MV-4-11 (cell line): ENCODE measurements at places on chromosomes 4 and X.

GRCh38 chrX:154428176-154429171, at the start of gene ATP6AP1:
ATP6AP1 (plus strand) TSS chrX:154428677; CDS start chrX:154428693, 16 bp downstream.
- DNase-seq, result peak; percentile 90

DNA sequence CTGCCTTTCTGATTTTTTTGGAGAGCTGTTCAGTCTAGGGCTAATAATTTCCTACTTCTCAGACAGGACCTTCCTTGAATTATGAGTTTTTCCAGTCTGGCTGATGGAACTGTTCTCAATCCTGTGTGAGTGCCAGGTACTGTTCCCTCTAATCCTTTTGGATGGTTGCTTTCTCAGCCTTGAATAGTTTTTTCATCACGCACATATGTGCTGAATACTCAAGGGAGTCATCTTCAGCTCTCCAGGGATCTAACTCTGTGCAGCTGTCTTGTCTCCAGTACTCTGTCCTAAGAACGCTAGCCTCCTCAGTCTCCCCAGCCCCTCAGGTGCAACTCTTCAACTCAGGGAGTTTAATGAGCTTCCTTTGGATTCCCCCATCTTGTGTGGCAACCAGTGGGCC, 93.2 kb downstream of the GASK1B start:
- no peak for DNase-seq

DNA sequence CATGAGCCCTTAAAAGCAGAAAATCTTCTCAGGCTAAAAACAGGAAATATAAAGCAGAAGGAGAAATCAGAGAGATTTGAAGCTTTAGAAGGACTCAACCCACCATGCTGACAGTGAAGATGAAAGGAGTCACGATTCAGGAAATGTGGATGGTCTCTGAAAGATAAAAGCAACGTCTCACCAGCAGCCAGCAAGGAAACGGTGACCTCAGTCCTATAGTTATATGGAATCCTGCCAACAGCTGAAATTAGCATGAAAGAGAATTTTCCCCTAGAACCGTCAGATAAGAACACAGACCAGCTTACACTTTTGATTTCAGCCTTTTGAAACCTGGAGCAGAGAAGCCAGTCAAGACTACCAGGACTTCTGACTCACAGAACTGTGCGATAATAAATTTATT, 715.7 kb upstream of the HTR2C start:
- DNase-seq, result peak; percentile 54

DNA sequence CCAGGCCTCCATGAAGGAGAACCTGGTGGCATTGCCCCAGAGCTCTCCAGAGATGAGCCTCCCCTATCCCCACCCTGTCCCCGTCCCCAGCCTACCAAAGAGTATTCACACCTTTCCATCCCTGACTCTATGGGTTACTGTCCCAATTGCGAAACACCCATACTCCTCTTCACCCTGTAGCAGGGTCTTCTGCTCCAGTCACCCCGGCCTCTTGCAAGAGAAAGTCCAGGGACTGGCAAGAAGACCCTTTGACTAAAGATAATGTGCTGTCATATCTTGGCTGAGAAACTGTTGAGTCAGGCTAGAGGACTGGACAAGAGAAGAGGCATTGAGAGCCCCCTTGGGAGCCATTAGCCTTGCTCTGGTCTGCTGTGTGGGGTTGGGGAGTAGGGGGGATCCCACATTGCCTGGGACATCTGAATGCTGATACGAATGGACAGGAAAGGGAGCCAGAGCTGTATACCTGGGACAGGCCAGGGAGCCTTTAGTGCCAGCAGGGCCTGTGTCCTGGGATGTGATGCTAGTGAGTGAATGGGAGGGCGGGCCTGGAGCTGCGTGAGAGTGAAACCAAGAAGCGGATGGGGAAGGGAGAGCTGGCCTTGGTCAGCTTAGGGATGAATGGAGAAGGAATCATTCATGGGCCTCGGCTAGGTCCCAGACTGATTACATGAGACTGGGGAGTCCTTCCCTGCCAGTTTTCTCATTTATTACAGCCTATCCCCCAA, 27.1 kb downstream of the NALF2 start:
- no peak for DNase-seq

DNA sequence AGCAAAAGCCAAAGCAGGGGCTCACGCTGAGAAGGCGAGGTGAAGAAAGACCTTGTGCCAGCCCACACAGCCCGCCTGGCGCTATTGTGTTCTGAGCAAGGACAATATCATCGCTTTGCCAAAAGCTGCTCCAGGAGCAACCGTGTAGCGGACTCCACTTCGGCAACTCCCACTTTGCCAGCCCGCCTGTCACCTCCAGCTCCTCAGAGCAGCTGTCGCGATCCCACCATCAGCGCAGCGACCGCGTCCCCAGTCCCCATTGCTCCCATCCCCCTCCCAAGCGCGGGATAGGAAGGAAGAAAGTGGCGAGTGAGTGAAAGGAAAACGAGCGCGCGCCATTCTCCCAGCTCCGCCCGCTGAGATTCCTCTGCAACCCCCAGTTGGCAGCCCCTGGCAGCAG, 759 bp downstream of the ZC4H2 start:
- no peak for DNase-seq

- DNase-seq, result no peak
These were observed 251.6 kb downstream of the ARHGAP24 start for GRCh38 chr4:85726555-85726954.

DNA sequence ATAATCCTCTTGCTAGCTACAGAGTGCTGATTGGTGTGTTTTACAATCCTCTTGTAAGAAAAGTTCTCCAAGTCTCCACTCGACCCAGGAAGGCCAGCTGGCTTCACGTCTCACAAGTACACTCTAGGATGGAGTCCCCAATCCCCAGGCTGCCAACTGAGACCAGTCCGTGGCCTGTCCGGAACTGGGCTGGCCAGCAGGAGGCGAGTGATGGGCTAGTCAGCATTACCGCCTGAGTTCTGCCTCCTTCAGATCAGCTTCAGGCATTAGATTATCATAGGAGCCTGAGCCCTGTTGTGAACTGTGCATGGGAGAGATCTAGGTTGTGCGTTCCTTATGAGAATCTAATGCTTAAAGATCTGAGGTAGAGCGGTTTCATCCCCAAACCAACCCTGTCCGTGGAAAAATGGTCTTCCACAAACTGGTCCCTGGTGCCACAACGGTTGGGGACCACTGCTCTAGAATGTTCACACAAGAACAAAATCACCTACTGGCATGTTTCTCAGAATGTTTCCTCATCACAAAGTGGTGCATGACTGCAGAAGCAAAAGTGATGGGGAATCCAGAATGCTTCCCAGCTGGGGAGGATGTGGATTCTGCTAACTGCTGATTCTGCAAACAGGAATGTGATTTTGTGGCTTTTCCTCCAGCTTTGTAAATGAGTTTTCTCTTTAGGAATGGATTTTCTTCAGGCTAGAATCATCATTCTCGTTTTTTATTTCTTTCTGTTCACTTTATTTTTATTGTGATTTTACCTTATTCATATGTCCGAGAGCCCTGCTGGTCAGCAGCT, 40.9 kb downstream of the SEPTIN11 start:
- no peak for DNase-seq

- no peak for DNase-seq
These were observed 105.7 kb downstream of the TENM3 start for GRCh38 chr4:182348779-182349326.

DNA sequence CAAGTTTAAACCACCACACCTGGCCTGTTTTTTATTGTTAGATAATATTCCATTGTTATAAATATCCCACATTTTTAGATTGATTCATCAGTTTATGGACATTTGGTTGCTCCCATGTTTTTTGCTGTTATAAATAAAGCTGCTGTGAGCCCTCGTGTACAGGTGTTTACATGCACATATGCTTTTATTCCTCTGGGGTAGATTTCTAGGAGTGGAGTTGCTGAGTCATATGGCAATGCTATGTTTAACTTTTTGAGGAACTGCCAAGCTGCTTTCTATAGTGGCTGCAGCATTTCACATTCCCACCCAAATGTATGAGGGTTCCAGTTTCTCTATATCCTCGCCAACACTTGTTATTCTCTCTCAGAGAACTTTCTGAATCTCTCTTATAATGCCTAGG, 90.5 kb downstream of the TBL1X start:
- peak; percentile 56 for DNase-seq

- no peak for DNase-seq
These were observed 61.9 kb upstream of the MTM1 start for GRCh38 chrX:150506486-150506885.

DNA sequence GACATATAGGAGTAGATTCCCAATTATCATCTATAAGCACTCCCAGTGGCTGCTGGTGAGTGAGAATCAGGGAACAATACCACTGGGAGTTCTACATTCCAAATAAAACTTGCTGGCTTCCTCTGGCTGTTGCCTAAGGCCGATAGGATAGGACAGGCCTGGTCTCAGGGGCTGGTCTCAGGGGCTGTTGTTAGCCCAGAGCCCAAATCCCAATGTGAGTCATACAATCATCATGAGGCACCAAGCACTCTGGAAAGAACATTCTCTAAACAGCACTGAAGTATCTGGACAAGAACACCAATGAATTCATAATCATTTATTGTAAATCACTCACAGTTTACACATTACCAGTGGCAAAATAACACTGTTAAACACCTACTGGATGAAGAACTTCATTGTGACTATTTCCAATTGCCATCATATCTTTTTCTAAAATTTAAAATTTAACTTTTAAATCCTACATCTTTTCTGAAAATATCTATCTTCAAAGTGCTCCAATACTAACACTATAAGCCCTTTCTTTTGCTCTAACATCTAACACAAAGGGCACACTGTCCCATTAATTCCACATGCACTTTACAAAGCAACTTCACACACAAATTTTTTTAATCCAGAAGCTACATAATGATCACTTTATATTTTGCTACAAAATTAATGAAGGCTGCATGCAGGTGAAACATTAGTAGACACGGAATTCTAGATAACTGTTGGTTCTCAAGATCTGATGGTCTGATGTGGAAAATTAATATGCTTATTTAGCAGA, 67.6 kb upstream of the TMEM150C start:
- DNase-seq, result no peak
